Tongue (tissue), 3 donors: ENCODE measurements at places on chromosomes 5 and 9.

DNA sequence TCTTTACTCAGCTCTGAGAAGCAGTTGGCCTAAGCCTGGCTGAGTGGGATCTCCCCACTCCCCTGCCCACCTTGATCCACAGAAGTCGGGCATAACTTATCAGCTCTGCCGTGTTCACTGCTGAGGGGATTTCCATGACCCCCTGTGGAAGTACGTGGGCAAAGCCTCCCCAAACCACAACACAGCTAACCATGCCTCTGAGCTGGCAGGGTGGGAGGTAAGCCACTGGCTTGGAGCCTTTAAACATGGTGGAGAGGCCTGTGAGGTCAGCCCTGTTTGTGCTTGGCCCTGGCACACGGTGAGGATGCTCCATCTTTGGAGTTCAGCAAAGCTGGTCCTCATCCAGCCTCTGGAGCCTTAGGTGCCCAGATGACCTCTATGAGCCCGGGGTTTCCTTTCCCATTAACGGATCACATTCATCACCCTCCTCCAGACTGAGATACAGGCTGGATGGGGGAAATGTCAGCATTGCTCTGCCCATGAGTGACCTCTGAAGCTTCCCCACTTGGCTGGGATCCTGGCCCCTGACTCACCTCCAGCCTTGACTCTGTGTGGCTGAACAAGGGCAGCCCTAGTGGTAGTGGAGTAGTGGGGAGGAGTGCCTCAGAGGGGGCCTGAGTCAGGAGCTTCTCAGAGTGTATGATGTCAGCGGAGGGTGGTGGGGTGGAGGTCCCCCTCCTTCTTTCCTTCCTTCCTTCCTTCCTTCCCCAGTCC, 6.2 kb downstream of the PDLIM4 start:
- no peak for DNase-seq

DNA sequence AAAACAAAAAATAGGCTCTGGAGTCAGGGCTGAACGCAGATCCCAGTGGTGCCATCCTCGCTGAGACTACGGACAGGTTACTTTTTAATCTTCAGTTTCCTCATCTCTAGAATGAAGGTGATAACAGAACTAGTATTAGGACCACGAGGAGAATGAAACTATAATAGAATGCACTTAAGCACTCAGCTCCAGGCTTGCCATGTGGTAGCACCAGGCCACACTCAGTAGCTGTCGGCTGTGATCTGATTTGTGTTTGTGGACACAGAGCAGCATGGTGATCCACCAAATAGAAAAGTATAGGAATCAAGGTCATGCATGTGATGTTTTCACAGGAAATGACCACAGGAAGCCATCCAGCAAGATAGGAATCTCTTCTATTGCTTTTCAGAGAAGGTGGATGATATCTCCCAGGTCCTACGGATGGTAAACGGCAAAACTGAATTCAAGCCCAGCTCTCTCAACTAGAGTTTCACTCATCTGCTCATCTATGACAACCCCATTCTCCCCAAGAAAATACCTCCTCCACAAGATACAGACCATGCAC, 498.0 kb downstream of the SPOCK1 start:
- DNase-seq = no peak

GRCh38 chr9:37575511-37575914, 667 bp downstream of the FBXO10 start:
- DNase-seq = peak; percentile 45

- no peak for DNase-seq
Observed at GRCh38 chr5:160293901-160294561, 18.3 kb downstream of the CCNJL start.

- DNase-seq = no peak
Observed at GRCh38 chr9:79208791-79209396, 362.9 kb upstream of the TLE4 start.

GRCh38 chr5:39092581-39093351, 18.6 kb upstream of the RICTOR start:
- no peak for DNase-seq

DNA sequence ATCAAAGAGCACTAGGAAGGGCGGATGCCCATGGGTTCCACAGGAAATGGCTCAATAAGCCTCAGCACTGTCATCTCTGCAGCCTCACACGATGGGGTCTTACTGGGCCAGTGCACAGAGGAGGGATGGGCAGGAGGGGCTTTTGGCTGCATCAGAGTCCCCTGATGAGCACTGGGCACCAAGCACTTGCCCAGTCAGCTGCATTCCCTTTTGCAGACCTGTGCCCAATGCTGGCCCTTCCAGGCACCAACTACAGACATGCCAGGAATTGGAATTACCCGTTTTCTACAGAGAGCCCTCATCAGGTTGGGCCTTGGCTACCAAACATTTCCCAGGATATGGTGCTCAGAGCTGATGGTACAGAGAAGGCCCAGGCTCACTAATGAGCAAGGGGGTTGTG, 182.5 kb downstream of the HSPA4 start:
- DNase-seq = no peak

GRCh38 chr5:40437452-40437861, 242.3 kb upstream of the PTGER4 start:
- DNase-seq = no peak

DNA sequence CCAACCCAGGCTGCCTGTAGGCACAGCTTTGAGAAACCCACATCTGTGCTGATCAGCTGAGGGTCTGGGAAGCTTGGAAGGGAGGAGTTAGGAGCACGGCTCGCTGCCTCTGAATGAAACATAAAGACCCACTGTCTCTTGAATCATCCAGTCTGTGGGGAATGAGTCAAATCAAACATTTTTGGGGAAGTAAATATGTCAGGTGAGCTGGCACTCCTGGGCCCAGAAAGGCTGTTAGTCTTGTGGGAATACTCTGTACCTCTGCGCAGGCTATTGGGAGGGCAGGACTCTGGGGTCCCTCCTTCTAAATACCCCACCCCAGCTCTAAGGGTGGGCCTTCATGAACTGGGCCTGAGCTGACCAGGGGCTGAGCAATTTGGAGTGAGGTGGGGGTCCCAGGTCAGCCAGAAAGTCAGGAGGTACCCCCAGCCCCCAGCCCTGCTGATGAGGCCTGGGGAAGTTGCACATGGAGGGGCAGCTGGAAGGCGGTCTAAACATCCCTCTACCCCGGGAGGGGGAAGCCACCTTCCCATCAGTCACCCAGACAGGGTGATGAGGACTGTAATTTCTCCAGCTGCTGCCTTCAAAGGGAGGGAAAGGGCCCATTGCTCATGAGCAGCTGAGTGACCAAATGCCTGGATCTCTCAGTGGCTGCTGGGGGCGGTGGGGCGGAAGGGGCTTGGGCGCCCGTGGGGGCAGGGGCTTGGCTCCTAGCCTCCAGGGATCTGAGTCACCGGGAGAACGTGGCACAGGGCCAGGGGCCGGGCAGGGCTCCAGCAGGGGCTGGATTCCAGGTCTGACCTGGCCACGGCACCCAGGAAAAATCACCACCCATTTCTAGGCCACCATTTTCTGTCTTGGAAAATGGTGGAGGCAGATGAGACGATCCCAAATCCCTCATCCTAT, 10.8 kb downstream of the FIBCD1 start:
- DNase-seq = no peak

DNA sequence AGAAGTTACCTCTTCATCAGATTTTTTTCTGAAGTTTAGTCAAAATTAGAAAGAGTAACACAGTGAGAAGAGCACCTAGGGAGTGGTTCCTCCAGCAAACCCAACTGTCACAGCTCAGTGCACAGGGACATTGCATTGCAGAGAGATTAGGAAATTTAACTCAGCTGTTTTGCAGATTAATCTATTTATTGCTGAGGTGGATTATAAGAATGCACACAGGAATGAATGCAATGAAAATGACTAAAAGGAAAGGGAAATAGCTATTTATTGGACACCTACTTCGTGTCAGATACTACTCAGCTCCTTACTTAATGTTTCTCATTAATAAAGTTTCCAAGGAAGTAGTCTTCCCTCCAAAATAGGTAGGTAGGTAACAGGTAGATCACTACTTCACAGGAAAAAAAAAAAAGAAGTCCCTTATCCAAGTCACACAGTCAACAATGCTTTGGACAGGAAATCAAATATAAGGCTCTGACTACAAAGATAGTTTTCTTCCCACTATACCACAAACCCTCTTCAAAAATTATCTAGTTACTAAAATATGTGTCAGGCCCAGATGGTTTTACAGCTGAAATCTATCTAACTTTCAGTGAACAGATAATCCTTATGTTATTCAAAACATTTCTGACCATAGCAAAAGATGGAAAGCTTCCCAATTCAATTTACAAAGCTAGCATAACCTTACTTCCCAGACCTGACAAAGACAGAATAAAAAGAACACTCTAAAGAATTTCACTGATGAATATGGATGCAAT, 442.2 kb upstream of the MPDZ start:
- DNase-seq = peak; percentile 76

DNA sequence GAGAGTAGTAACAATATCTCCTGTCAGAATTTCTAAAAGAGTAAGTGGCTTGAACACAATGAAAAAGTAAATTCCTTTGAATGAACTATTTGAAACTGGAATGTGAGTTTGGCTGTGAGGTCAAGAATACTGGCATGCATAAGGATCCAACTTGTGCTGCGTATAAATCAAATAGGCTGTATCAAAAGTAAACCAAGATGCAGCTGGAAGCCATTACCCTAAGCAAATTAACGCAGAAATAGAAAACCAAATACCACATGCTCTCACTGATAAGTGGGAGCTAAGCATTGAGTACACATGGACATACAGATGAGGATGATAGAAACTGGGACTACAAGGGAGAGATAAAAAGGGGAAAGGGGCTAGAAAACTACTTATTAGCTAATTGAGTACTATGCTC, 24.0 kb upstream of the SRFBP1 start:
- no peak for DNase-seq

DNA sequence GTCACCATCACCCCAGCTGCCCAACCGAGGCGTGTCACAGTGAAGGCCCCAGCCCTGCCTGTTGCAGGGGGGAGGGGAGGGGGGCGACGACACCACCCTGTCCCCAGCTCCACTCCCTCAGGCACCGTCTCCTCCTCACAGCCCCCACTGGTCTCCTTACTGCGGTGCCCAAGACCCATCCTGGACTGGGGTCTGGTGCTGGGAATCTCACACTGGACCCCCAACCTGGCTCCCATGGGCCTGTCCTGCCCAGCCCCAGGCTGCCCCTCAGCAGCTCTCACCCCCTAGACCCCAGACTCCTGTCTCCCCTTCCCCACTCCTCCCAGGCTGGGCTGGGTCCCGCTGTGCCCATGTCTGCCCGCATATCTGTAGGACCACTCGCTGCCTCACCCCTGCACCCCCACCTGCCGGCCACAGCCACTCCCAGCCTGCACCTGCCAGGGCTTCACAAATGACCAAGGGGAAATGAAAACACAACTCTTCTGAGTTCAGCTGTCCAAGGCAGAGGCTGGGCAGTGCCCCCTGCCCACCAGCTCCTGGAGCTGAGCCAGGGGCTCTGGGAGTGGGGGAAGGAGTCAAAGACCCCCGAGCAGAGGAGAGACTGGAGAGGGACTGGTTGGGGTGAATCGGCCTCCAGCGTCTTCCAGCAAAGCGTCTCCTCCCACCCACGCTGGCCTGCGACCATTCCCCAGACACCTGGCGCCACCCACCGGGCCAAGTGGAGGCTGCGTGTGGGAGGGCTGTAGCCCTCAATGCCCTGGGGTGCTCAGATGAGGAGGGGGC, 32.6 kb upstream of the EGFL7 start:
- peak; percentile 81 for DNase-seq

GRCh38 chr5:104821606-104822005, 1259.0 kb upstream of the NUDT12 start:
- peak; percentile 10 for DNase-seq

- DNase-seq = no peak
Observed at GRCh38 chr9:100126423-100126822, 27.4 kb downstream of the INVS start.

DNA sequence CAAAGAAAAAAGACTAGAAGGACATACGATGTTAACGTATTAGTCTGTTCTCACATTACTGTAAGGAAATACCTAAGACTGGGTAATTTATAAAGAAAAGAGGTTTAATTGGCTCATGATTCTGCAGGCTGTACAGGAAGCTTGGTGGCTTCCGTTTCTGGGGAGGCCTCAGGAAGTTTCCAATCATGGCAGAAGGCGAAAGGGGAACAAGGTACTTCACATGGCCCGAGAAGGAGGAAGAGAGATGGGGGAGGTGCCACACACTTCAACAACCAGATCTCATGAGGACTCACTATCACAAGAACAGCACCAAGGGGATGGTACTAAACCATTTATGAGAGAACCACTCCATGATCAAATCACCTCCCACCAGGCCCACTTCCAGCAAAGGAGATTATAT, 110.1 kb downstream of the CARTPT start:
- DNase-seq = no peak

DNA sequence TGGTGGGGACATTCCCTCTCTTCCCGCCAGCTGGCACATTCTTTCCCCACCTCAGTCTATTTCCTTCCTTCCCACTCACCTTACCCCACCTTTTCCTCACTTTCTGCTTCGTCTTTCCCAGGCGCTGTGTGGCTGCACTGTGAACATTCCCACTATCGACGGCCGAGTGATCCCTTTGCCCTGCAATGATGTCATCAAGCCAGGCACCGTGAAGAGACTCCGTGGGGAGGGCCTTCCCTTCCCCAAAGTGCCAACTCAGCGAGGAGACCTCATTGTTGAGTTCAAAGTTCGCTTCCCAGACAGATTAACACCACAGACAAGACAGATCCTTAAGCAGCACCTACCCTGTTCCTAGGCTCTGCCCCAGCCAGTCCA, 7.3 kb downstream of the DNAJB5 start:
- DNase-seq = no peak

GRCh38 chr9:137057545-137057944, 3.7 kb upstream of the ENTPD2 start:
- peak; percentile 71 for DNase-seq

- no peak for DNase-seq
Observed at GRCh38 chr9:121383715-121384114, 13.7 kb upstream of the STOM start.

DNA sequence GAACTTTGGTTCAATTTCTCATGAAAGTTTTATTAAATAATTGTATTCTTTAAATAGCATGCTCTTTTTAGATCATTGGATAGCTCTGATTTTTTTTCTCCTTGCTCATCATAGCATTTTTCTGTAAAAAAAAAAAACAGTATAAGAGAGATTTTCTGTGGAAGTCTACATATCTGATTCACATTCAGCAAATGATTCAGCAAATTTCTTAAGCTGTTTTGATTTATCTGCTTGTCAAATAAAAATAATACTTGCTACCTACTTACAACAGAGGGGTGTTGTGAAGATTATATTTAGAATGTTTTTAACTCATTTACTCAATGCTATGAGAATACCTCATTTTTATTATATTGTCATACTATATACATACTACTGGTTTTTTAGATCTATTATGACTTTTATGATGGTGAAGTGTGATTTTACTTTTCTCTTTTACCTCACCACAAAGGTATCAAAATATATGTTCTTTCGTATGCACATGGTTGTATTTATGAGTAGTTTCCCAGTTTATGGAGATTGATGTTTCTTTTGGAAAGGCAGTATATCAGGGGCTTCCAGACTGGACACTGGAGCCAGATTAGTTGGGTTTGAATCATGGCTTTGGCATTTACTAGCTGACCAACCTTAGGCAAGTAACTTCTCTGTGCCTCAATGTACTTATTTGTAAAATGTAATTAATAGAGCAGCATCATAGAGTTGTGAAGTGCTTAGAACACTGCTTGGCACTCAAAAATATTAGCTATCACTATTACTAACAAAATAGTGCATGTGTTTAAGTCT, 25.5 kb downstream of the TNPO1 start:
- no peak for DNase-seq
